ENCODE measurements at places on chromosomes 16 and 17.

DNA sequence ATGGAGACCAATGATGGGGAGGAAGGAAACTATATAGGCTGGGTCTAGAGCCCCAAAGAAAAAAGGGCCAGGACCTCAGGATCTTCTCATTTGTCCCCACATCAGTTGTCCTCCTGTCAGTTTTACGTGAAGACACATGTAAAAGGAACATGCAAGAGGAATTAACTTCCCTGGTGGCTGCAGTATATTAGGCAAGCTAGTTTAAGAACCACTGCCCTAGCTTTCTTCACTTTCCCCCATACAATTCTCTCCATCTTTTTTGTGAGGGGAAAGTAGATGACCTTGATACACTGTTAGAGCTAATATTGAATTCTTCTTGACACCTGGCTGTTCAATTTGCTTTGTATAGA, 2.3 kb downstream of the MAP3K3 start:
- no peak for DNase-seq

- no peak for DNase-seq
Observed at GRCh38 chr17:21573961-21574610, 118.2 kb upstream of the KCNJ18 start.

DNA sequence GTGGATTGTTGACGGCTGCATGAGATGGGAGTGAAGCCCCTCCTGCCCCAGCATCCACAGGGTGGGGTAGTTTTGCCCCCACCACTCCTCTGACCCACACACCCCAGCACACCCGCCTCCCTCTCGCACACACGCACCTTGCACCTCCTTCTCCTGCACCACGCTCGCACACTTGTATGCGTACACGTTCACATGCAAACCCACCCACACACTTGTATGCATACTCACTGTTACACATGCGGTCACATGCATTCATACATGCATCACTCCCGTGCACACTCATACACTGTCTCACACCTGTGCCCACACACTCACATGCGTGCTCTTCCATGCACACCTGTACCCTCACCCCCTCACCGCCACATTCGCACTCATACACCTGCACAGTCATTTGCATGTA, 70.5 kb upstream of the CIBAR2 start:
- DNase-seq, result no peak

GRCh38 chr17:66947311-66947710, 17.2 kb upstream of the CACNG4 start:
- no peak for DNase-seq

DNA sequence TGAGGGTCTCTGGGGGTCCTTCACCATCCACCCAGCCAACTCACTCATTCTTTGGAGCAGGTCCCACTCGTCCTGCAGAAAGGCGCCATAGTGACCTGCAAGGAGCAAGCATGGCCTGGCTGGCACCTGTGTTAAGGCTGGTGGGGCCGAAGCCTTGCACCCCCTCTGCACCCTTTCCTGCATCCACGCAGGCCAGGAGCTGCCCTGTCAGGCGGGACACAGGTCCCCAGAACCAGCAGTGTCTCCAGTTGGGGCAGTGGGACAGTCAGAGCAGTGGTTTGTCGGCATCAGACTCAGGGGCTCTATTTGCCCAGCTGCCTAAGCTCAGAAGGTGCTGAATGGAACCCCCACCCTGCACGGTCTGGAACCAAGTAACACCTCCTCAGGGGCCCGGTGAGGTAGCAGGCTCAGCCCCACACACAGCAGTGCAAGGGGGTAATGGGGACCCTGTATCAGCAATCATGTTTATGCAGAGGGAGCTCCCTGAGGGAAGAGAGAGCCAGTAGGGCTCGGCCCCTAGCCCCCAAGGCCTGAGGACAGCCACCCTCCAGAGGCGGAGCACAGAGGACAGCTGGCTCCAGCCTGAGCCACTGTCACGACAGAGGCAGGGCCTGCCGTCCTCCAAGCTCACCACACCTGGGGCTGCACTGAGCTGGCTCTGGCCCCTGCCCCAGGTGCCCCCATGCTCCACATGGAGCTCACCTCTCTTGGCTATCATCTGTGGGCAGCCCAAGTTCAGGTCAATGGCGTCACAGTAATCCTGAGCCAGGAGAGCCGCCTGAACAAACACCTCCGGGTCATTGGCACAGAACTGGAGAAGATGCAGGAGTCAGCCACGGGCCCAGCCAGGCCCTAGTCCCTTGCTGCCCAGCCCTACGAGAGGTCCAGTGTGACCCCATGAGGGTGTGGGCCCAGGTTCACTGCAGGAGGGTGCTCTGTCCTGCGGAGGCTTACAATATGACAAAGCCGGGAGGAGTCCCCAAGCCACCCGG, 1.9 kb downstream of the DUS1L start:
- no peak for DNase-seq

GRCh38 chr17:38871247-38872015, 1.6 kb downstream of the LASP1 start:
- no peak for DNase-seq

DNA sequence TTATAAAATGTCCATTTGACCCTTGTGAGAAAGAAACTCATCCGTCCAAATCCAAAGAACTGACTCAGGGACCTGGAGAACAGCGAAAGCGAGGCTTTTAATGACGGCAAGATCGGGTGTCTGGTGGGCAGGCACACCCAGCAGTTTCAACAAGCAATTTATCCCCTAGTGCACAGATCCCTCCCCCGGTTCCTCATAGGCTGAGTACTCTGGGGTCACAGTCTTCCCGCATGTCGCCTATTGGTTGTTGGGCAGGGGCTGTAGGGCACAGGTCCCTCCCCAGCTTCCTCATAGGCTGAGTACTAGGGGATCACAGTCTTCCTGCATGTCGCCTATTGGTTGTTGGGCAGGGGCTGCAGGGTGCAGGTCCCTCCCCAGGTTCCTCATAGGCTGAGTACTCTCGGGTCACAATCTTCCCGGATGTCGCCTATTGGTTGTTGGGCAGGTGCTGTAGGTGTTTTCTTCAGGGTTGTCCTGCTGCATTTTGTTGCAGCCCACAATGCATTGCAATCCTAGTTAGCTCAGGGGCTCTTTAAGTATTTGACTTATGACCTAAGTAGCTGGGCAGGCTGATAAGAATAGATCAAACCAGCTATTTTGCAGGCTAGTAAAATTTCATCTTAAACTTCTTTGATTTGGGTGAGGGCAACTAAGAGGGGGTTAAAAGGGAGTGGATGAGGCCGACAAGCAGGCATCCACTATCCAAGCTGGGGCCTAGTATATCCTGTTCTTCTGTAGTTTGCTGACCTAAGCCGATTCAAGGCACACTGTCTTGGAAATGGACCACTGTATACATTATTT, 3.6 kb upstream of the UTS2R start:
- DNase-seq, result peak; percentile 15

Data from NCI-H2171 (cell line).